AG20443 (cell line): ENCODE measurements at places on chromosomes 3 and 15.

DNA sequence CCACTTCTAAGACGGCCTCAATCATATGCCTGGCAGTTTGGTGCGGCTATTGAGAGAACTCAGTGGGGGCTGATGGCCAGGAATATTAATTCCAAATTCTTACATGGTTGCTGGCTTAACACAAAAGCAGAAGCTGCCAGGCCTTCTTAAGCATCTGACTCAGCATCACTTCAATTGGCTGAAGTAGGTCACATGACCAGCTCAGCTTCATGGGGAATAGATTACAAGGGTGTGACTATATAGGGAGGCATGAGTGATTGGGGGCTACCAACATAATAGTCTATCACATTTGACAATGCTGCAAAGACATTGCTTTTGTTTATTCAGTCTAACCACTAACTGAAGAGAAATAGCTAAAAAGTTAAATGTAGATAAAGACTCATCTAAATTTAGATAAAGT lies 101.6 kb upstream of the ANKRD28 start:
- DNase-seq: peak; percentile 47

- DNase-seq: no peak
These were observed 32.0 kb upstream of the ZNF445 start for GRCh38 chr3:44509393-44509921.

- DNase-seq: peak; percentile 35
These were observed 137.0 kb upstream of the C2CD4B start for GRCh38 chr15:62301993-62302675.

- DNase-seq: no peak
These were observed 18.9 kb upstream of the RPL29 start for GRCh38 chr3:52014613-52015012.
